ENCODE measurements at places on chromosomes 4 and X.

GRCh38 chr4:3525532-3526430 lies 6.4 kb downstream of the LRPAP1 start:
- no peak for DNase-seq

- DNase-seq = no peak
Observed at GRCh38 chr4:26048950-26049349, 134.9 kb downstream of the SMIM20 start.

- DNase-seq = no peak
Observed at GRCh38 chrX:153862369-153863250, 23.4 kb downstream of the L1CAM start.

DNA sequence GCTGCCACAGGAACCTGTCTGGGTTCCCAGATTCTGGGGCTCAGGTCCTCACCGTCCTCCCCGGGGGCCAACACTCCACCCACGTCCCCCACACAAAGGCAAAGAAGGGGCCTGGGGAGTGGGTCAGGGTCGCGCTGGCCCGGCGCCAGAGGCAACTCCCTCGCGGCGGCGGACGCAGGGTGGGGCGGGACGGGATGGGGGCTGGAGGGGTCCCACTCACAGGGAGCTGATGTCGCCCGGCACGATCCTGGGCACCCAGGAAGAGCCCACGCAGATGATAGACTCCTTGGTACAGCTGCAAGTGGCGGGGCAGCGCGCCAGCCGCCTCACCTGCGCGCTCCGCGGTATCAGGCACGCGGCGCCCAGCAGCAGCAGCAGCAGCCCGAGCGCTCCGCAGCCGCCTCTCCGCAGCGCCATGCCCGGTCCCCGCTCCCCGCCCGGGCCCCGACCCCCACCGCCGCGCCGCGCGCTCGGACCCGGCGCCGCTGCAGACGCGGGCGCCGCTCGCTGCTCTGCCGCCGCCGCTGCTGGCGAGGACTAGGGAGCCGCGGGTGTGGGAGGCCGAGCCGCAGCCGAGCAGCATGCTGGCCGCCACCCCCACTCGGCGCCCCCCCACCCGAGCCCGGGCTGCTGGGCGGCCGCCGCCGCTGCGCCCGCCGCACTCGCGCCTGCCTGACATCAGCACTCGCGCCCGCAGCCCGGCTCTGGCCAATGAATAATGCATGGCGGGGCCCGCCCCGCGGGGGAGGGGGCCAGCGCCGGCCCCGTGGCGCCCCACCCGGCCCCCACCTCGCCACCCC lies at the start of gene LGI2:
LGI2 (minus strand) TSS at position 670 of the 800 bp plus-strand sequence; CDS start at position 417, 253 bp downstream.
- DNase-seq = peak; percentile 61

GRCh38 chrX:150270622-150271021 lies 92.5 kb upstream of the MAMLD1 start:
- DNase-seq = no peak

GRCh38 chr4:44765116-44765515 lies 38.8 kb upstream of the GNPDA2 start:
- no peak for DNase-seq

- DNase-seq = no peak
Observed at GRCh38 chr4:2647403-2648158, 108.6 kb downstream of the TNIP2 start.

GRCh38 chrX:49039598-49040375 lies 3.4 kb downstream of the TFE3 start:
- DNase-seq = peak; percentile 80

DNA sequence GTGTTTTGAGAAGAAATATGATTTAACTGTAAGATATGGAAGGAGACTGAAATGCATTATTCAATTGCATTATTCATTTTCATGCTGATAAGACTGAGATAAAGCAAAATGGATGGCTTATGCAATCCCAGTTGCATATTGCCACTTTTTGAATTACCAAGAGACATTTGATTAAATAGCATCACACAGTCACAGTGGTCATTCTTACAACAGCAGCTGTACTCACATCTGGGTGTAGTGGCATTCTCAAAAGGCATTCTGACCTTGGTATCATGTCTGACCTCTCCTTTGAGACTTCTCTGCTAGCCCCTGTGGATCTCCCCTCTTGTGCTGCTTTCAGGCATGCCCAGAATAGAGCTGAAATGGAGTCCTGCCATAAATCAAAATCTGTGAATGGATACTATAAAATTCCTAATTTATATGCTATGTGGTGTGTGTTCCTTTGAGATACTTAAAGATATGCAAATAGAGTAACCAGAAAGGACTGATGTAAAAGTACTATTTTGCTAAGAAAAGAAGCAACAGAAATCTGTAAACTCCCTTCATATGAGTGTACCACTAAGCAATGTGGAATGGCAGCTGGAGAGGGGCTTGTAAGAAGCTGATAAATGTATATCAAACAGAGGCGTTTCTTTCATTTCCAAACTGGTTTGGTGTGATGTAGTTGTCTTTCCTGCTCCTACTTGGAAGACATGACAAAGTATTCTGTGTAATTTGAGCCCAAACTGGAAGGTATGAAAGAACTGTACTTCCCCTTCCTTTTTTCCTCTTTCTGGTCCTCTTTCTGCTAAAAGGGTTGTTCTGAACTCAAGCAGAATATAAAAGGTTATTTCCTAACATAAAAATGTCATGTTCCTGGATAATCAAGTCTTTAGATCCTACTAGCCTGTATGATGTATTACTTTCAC lies 25.4 kb upstream of the METAP1 start:
- no peak for DNase-seq

DNA sequence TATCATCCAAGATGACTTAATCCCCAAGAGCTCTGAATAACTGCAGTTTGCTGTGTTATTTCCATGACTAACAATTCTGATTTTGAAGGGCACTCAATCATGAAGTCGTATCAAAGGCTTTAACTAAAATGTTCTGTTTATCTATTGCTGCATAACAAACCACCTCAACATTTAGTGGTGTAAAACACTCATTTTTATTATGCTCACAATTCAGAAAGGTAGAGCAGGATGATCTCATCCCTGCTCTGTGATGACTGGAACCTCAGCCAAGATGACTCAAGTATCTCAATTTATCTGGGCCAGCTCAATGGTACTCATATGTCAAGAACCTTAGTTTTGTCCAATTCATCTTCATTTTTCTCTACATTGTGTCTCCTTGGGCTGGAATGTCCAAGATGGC lies 451.1 kb downstream of the PPARGC1A start:
- no peak for DNase-seq

DNA sequence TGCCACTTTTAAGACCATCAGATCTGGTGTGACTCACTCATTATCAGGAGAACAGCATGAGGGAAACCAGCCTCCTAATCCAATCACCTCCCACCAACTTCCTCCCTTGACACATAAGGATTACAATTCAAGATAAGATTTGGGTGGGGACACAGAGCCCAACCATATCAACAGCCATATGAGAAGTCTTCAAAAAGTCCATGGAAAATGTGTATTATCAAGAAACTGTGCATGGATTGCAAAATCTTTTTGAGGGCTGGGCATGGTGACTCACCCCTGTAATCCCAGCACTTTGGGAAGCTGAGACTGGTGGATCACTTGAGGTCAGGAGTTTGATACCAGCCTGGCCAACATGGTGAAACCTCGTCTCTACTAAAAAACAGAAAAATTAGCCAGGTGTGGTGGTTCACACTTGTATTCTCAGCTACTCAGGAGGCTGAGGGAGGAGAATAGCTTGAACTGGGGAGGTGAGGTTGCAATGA lies 17.8 kb upstream of the RPL39 start:
- no peak for DNase-seq

DNA sequence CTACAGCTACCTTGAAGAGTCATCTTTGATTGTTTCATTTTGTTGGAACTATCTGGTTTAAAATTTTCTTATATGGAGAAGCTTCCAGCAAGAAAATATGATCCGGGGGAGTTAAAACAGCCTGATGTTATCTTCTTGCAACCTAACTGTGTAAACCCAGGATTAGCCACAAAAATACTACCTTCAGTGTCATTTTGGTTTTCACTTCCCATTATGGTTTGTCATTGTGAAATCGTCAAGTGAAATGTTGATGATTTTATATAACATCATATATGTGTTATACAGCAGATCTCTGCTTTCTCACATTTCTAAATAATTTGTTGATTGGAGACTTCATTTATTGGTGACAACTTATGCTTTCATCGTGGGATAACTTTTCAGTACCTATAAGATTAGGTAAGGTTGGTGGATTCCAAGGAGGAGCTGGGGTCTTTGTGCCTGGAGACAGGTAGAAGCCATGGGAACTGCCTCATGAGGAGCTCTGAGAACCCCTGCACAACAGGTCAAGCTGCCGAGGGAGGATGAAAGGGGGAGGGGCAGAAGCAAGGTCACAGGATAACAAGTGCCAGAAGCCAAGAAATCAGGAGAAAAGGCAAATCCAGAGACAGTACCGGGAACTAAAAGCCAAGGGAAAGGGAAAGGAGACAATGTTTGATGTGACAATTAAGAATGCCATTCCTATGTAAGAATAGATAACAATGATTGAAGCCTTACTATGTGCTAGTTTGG lies 7.2 kb downstream of the ARHGAP24 start:
- DNase-seq = no peak

DNA sequence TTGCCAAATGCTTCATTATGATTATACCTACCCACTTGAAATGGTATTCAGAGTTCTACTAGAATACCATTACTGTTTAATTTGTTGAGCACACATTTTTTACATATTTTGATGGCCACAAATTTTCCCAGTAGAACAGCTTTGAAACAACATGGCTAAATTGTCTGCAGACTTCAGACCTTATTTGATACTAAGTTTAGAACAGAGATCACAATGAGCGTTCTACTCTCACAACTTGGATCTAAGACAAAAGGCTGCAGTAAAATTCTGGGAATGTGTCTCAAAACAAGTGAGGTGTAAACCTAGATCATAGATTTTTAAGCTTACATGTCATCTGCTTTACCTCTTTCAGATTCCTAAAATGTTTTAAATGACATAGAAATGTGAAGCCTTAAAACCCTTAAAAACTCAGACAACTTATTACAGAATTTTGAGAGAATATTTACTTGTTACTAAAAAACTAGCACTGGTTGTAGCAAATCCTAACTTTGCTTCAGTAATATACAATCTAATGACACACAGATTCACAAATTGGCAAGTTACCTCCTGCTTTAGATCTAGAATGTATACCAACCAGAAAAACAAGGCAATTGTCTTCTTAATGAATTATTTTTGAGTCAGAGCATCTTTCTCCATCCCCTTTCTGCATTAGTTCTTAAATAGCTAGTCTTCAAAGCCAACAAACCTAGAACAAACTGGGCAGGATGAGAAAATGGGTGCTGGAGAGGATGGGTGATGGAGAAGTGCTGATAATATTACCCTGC lies 243.3 kb downstream of the SLC7A11 start:
- DNase-seq = no peak

DNA sequence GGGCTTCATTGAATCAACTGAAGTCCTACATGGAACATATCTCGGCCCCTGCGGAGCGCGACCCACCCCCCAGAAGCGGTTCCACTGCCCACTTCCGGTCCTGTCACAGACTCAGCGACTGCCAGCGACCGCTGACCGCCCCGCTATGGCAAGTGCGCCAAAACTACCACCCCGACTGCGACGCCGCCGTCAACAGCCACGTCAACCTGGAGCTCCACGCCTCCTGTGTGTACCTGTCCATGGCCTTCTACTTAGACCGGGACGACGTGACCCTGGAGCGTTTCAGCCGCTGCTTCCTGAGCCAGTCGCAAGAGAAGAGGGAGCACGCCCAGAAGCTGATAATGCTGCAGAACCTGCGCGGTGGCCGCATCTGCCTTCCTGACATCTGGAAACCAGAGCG lies 14.8 kb upstream of the FAM47A start:
- DNase-seq = no peak

DNA sequence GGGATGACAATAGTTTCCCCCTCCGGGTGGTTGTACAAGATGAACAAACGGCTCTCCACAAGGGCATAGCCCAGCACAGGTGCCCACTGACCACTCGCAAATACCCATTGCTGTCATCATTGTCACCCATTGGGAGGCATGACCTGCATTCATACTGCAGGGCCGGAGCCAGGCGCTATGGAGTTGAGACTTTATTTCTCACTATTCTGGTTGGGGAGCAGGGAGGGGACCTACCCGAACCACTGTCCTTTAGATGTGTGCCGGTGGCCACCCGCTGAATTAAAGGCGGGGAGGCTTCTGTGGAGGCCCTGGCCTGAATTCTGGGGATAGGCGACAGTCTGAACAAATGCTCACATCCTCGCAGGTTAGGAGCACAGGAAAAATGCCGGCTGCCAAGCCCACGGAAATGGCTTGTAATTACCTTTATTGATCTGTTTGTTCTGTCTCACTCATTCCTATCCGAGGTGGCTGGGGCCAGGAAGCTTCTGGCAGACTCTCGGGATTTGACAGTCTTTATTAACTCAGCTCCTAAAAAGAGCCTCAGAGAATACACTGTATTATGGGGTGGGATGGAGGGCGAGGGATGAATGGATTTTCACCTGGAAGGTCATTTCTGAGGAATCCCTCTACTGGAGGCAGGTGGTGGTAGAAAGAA lies 125.1 kb upstream of the PSAPL1 start:
- no peak for DNase-seq

DNA sequence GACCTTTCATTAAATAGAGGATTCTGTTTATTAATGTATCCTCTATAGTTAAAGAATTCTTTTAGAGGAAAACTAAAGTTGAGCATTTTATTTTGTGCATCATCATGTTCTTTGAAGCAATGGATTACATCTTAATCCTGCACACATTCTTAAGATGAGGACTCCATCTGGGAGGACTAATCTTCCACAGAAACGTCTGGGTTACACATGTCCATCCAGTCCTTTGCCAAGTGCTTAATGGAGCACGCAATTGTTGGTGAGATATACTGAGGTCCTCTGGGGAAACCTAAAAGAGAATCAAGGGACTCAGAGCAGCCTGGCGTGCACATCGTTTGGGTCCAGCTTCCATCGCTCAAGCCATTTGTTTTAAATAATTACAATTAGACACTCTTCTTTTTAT lies 115.1 kb upstream of the SFRP2 start:
- DNase-seq = no peak

DNA sequence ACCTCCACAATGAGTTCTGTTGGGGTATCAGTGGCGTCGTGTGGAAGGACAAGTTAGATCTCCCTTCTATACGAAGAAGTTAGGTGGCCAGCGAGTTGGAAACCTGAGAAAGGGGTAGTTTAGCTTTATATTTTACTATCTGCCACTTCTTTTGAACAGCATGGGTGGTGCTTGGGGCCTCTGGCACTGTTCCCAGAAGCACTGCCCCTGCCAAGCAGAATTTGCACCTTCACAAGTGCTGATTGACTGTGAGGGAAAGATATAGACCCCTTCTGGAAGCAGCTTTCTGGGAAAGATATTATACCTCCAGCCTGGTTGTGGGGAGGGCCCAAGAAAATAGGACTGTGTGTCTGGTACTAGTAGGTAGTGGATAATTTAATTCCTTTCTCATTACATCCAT lies 246.9 kb downstream of the FBXO8 start:
- DNase-seq = no peak

- no peak for DNase-seq
Observed at GRCh38 chrX:150730719-150731118, 37.5 kb downstream of the MTMR1 start.

GRCh38 chr4:54558889-54559677 lies 98.7 kb upstream of the KIT start:
- DNase-seq = no peak

- peak; percentile 24 for DNase-seq
Observed at GRCh38 chrX:107571296-107571998, 56.9 kb upstream of the PRPS1 start.

GRCh38 chrX:77899081-77899828 lies at the start of gene COX7B:
Gene COX7B (plus strand): TSS chrX:77899468. CDS start chrX:77899554, 86 bp downstream.
- DNase-seq = peak; percentile 33

- no peak for DNase-seq
Observed at GRCh38 chr4:118749347-118749988, 64.3 kb downstream of the METTL14 start.

Measured in 8988T (cell line).